Right forelimb (tissue), 1 donor: ENCODE measurements at places on chromosomes 12 and 14.

GRCh38 chr12:112122823-112123690, 2.3 kb upstream of the TRAFD1 start:
- DNase-seq: no peak

- no peak for DNase-seq
Measured at GRCh38 chr12:53235742-53236442, 3.9 kb upstream of the RARG start.

GRCh38 chr14:55336162-55336561, 64.9 kb downstream of the FBXO34 start:
- no peak for DNase-seq

DNA sequence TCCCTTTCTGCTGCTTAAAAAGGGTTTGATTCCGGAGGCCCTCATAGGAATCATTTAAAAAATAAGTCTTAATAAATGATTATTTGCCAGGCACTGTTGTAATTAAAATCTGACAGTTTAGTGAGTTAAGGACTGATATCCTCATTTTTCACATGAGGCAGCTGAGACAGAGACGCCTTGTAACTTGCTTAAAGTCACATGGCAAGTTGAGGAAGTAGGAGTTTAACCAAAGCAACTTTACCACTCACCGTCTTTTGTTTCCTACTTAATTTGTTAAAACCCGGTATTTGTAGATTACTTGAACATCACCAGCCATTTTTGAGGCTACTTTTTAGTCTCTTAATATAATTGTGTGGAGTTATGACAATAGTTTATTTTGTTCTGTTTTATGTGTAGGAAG, 2.4 kb downstream of the TIGAR start:
- DNase-seq: no peak

GRCh38 chr12:120437735-120438494, at the start of gene COX6A1:
Gene COX6A1 (plus strand): TSS chr12:120438113. CDS start chr12:120438127, 14 bp downstream.
- peak; percentile 93 for DNase-seq

DNA sequence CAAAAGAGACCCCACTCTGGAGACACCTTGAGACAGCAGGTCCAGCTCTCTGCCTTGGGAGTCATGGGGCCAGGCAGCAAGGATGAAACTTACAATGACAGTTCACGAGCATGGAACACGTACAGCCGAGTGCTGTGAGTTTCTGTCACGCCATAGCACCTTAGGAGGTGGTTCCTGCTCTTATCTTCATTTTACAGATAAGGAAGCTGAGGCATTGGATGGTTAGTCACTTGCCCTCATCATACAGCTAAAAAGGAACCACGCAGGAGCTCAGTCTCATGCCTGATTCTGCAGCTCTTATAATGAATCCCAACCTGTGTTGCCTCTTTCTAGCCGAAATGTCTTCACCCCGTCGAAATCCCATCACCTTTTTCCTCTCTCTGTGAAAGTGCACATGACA, 39.9 kb downstream of the C14orf132 start:
- DNase-seq: no peak

DNA sequence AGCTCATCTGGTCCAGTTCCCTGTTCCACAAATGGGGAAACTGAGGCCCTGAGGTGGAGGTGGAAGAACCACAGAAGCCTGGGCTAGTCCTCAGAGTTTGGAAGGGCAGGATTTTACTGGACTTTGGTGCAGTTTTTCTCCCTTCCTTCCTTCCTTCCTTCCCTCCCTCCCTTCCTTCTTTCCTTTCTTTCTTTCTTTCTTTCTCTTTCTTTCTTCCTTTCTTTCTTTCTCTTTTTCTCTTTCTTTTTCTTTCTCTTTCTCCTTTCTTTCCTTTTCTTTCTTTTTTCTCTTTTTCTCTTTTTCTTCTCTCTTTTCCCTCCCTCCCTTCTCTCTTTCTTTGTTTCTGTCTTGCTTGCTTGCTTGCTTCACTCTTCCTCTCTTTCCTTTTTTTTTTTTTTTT, 95.7 kb upstream of the TBX3 start:
- DNase-seq: no peak

- no peak for DNase-seq
Measured at GRCh38 chr12:90652280-90652679, 302.7 kb downstream of the CCER1 start.

GRCh38 chr12:45214749-45215418, 1.0 kb upstream of the ANO6 start:
- DNase-seq: no peak

- DNase-seq: no peak
Measured at GRCh38 chr12:88893801-88894200, 313.5 kb upstream of the KITLG start.

- no peak for DNase-seq
Measured at GRCh38 chr12:65019696-65020234, 101.3 kb downstream of the WIF1 start.

- no peak for DNase-seq
Measured at GRCh38 chr14:69038455-69039287, 59.6 kb upstream of the ACTN1 start.

DNA sequence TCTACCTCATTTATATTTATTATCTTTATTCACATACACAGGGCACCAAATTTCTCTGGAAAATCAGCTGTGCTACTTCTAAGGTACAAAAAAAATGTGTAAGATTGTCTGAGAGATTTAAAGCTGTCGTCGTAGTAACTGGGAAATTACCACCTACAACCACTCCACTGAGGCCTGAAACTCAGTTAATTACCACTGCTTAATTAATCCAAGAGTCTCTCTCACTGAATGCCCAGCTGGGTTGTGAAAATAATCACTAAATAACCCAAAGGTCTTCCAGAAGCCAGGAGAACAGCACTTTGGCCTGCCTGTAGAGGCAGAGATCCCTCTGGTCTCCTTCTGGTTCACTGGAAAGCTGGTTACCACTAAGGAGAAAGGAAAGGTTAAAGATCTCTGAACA, 207.2 kb upstream of the TMPO start:
- no peak for DNase-seq

DNA sequence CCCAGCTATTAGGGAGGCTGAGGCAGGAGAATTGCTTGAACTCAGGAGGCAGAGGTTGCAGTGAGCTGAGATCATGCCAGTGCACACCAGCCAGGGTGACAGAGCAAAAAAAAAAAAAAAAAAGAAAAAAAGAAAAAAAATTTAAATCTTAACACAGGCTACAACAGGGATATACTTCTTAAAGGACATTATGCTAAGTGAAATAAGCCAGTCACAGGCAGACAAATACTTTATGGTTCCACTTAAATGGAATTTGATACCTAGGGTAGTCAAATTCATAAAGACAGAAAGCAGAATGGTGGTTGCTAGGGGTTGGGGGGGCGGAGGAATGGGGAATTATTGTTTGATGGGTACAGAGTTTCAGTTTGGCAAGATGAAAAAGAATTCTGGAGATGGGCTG, 14.8 kb upstream of the PPTC7 start:
- DNase-seq: no peak

GRCh38 chr12:34342048-34342447, 319.8 kb downstream of the ALG10 start:
- DNase-seq: no peak

DNA sequence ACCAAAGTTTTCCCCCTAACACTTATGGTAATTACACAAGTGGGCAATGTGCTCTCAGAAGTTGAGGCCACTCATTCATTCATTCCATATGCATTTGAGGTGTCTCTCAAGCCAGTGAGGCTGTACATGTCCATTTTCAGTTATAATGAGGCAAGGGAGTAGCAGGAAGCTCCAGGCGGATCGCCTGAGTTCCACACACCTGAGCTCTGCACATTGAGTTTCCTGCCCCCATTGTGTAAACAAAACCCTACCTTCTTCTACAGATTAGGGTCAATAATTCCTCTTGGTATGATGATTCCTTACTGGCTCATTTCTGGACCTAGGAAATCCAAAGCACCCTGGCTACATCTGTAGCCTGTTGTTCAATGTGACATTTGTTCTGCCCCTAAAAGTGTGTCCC, 555.3 kb downstream of the MED13L start:
- no peak for DNase-seq

DNA sequence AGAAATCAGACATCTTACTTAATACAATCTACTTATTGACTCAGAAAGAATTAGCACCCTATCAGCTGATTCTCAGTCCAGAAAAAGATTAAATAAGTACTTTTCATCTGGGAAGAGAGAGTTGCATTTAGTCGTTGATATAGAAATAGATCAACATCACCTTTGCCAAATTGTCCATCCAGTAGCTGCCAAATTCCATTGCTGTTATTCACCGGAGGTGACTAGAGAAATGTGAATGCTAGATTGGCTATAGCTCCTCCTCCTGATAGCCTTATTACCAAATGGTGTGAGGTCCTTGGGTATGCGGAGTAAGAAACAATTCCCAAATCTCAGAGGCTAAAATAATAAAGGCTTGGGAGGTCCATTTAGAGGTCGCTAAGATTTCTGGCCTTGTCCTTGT, 723.3 kb upstream of the FLRT2 start:
- DNase-seq: no peak

- DNase-seq: no peak
Measured at GRCh38 chr14:94636744-94637412, 24.7 kb downstream of the SERPINA3 start.
